Spleen (tissue), 13 donors: ENCODE measurements at places on chromosomes 5 and 9.

DNA sequence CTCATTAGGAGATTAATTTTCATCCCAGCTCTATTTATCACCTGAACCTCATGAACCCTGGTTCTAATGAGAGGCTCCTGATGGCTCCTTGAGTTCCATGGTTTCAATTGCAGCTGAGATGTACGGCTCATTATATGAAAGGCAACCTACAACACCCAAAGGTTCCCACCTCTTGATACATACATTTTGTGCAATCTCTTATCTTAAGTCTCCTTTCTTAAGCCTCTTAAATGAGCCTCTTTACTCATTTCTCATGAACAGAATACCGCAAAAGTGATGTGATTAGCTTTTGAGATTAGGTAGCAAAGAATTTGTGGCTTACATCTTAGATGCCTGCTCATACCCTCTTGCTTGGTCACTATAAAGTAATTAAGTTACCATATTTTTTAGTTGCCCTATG, 1964.0 kb upstream of the CDH6 start:
- DNase-seq = no peak

DNA sequence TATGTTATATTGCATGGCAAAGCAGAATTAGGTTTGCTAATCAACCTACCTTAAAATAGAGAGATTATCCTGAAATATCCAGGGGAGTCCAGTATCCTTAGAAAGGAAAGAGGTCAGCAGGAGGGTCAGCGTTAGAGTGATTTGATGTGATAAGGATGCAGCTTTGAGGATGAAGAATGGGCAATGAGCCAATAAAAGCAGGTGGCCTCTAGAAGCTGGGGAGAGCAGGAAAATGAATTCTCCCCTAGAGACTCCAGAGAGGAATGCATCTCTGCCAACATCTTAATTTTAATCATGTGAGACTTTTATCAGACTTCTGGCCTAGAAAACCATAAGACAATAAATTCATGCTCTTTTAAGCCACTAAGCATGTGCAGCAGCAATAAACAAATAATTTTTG, 65.7 kb upstream of the SYK start:
- no peak for DNase-seq

DNA sequence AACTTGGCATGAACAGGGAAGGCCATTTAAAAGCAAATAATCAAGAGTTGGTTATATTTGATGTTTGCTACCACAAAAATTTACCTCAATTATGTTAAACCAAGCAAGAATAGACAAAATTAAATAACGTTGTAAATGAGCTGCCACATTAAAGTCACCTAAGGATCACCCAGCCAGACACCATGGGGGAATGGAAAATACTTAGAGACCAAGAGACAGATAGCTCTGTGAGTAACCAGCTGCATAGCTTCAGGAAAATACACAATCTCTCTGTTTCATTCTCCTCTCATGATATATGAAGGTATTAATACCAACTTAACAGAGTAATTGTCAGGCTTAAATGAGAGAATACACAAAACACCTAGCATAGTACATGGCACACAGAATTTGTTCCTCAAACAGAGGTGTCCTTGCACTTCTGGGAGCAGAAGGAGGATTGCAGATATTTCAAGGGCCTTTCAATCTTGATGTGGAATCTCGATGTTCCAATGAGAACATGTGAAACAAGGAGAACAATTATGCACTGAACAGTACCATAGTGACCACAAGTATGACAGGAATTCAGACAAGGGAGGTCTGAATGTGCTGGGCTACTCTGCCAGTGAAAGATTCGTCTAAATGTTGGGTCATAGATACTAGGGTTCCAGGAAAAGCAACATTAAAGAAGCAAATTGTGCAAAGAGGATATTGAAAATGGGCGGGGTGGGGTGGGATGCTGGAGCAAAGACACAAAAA, 18.6 kb downstream of the JAKMIP2 start:
- no peak for DNase-seq

DNA sequence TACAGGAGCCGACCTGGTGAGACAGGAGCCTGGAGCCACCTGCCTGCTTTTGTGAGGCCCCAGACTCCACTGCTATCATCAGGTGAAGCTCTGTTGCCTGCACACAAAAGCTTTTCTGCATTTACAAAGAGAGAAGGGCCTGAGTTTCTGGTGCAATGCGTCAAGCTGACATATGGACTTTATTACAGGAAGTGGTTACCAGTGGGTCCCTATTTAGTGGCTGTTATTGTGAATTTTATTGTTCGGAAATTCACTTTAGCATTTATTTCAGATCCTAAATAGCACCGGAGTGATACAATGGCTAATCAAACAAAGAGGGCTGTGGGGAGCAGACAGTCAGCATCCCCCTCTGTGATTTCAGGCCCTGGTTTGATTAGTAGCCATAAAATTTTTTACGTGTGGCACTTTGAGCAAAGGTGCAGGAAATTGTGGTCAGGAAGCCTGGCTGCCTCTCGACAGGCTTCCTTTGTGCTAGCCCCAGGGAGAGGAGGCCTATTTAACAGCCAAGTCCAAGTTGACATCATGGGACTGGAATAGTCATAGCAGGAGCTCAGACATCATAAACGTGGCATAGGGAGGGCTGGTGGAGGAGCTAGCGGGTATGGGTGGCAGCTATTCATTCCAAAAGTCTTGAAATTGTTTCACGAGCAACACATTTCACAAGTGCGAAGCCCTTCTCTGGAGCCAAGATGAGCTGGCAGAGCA, 8.4 kb downstream of the TGFBI start:
- peak; percentile 45 for DNase-seq

GRCh38 chr5:58974083-58974482, 391.2 kb downstream of the RAB3C start:
- no peak for DNase-seq

DNA sequence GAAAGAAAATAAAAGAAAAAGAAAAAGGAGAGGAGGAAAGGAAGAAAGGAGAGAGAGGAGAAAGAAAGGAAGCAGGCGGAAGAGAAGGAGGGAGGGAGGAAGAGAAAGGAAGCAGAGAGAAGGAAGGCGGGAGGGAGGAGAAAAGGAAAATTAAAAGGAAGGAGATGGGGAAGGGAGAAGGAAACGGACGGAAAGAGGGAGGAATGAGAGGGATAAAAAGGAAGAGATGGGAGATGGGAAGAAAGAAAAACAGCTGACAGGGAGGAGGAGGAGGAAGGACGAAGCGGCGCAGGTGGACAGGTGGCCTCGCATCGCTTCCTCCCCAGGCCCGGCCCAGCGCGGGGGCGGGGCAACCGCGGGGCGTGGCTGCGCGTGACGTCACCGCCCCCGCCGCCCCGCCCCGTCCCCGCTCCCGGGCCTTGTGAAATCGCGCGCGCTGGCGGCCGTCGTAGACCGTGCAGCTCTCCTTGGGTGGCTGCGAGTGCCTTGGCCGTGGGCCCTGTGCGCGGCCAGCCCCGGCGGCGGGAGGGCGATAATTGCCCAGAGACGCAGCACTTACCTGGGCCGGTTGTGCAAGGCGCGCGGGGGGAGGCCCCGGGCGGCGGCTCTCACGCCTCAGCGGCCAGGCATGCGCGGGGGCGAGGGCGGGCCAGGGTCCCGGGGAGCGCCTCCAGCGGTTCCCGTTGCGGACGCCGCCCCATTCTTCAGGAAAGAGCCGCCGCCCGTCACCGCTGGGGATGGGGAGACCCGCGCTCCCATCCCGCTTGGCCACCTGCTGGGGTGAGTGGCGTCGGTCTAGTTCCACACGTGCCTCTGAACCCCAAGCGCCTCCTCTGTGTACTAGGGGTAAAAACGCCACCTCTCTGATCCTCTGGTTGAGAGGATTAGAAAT, 49.6 kb upstream of the FOXE1 start:
- DNase-seq = peak; percentile 94

DNA sequence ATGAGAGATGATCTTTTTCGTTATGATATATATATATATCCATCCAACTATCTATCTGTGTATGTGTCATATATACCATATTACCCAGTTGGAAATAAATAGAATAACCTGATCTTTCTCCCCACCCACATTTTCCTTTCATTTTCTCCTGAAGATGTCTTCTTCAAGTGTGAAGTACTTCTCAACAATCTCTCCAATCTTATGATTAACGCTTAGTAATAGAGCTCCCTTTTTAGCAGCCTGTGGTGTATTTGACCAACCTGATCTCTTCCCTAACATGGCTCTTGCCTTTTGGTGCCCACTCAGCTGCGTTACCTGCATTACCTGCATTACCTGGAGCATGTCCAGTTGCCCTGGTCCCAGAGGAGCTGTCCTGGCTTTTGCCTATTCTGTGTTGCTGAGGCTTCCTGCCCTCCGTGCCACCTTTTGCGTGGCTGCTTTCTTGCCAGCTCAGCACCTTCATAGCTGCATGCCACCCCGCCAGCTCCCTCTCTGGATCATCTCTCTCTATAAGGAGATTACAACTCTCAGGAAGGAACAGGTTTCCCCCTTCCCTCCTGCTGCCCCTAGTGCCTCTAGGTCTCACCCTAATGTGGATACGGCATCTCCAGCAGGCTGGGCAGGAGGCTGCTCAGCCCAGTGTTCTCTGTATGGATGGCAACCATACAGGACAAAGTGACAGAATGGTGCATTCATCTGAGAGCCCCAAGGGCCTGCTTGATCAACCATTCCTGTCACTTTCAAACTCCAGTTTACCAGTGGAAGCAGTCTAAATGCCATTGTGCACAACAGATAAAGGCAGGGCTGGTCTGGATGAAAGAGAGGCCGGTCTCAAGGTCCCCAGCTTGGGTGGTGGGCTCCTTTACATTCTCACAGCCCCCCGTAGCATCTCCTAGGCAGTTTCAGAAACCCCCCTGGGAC, 126.7 kb downstream of the GADD45G start:
- no peak for DNase-seq

DNA sequence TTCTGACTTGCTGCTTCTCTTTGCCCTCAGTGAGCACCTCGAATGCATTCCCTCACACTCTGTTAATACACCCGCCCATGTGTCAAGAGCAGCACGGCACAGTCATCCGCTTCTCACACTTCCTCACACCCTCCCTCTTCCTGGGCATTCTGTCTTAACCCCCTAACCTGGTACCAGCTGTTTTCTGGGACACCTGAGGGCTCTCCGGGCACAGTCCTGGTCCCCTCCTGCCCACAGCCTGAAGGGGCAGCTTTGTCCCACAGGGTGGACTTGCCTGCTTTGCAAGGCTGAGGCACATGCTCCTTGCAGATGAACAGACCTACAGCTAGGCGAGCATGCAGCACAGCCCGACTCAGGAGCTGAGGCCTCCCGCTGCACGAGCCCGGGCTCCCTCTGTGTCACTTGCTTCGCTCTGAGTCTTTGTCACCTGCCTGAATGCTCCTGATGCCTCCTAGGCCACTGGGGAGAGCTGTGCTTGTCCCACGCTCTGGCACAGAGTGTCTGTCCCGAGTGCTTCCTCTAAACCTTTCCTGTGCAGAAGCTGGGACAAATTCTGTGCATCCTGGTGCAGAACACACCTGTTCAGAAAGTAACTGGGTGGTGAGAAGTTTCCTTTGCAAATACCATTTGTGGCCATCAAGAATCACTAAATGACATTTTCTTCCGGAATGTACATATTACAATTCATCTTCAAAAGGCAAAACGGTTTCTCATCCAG, 47.8 kb downstream of the AHRR start:
- peak; percentile 71 for DNase-seq

DNA sequence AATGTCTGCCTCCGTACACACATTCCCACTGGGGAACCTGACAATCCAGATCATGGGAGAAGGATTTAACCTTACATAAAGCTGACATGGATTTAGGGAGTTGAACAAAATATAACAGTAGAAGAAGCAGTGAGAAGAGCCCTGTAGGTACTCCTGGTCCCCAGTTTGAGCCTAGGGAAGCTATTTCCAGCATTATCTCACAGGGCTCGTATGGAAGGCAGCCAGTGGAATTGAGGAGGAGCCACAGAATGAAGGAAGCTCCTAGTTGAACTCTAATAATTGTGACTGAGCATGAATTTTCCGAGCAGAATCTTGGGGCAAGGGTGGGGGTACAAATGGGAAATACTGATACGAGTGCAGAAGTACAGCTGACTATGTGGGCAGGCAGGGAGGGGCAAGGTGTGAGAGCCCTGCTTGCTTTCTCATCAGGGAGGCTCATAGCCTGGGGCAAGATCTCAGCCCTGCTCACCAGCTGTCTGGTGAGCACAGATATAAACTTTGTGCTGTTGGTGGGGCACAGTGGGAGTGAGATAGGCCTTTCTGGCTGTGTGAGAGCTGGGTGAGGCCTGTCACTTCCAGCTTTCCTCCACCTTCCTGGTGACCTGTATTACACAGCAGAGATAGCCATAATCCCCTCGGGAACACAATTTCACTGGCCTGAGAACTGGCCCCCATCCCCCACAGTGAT, 290.7 kb upstream of the IL12B start:
- no peak for DNase-seq

- no peak for DNase-seq
These were observed 119.5 kb upstream of the ZNF618 start for GRCh38 chr9:113756476-113757192.

- no peak for DNase-seq
These were observed 280.6 kb upstream of the EFNA5 start for GRCh38 chr5:107951309-107951708.

DNA sequence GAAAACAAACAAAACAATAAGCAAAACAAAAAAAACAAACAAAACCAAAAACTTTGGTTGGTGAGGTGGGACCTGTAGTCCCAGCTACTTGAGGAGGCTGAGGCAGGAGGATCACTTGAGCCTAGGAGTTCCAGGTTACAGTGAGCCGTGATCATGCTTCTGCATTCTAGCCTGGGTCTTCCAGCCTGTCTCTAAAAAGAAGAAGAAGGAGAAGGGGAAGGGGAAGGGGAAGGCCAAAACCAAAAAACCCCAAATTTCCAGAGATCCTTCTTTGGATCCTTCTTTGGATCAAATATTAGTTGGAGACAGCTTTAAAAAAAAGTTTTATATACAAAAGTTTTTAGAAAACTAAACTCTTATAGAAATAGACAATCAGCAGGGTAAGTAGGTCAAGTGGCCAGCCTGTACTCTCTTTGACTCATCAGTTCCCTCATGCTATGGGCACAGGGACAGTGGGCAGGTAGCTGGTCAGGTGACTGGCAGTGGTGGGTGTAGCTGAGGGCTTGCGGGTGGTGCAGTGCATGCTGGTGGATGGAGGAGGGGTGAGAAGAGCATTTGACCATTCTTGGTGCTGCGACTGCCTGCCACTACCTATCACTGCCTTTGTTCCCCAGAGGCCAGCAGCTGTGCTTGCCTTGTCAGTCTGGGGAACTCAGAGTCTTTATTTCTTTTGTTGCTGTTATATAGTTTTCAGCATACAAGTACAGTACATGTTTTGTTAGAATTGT, 12.6 kb downstream of the RCL1 start:
- DNase-seq = no peak

GRCh38 chr9:110178281-110178680, 29.7 kb downstream of the C9orf152 start:
- no peak for DNase-seq

DNA sequence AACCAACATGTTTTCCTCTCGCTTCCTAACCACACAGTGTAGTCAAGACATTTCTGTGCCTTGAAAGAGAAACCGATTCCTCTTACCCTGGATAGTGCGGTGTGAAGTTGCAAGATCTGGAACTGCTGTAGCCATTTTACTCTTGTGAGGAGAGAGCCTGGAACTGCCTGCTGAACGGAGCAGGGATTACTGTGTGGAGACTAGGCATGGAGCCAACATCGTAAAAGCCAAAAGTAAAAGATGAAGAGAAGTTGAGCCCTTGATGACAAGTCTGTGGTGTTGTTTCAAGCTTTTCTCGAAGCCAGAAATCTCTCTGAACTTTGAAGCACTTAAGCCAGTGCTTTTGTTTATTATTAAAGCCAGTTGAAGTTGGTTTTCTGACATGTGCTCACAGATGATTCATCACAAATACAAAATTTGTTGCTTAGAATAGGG, 110.1 kb upstream of the GRIN3A start:
- no peak for DNase-seq

GRCh38 chr9:126894052-126894603, 20.5 kb upstream of the RALGPS1 start:
- no peak for DNase-seq
